ENCODE measurements at places on chromosomes 16 and 17.

GRCh38 chr16:88985521-88985920 is 8.5 kb upstream of the CBFA2T3 start:
- DNase-seq: no peak

DNA sequence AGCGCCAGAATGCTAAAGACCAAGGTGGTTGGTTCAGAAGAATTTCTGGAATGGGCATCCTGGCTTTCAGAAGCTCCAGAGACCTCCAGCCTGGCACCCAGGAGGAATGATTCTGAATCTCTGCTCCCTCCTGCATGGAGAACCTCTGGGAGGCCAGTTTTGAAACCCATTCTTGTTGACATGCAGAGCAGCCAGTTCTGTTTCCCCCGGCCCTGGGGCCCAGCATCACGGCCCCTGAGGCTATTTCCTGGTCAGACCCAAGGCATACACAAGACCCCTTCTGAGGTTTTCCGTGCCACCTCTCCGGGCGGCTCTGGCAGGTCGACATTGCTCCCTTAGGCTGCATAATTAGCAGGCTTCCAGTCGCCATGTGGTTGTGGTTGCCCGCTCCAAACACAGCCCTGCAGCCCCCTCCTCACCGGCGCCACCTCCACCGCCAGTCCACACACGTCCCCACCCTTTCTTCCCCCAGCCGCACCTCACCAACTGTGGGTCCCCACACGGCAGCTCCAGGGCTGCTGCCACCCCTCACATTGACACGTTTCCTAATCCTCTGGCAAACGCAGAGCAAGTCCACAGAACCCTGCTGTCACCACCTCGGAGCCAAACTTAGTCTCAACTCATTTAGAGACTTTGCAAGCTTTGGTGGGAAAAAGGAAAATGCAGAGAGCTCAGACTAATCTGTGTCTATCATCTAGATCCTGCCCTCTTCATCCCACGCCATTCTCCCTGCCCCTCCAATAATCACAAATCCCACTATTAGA is 367.1 kb downstream of the SOX9 start:
- DNase-seq: no peak

GRCh38 chr16:9503251-9503984 is 412.0 kb downstream of the HAPSTR1 start:
- DNase-seq: no peak

- no peak for DNase-seq
Measured at GRCh38 chr17:80071116-80071841, 30.1 kb upstream of the GAA start.
